ENCODE measurements at places on chromosomes 5 and 9.
A peak's percentile ranks its signal among the peaks of the same experiment; 100 is the strongest.

- DNase-seq: no peak
Measured at GRCh38 chr9:38287420-38287985, 105.0 kb upstream of the ALDH1B1 start.

GRCh38 chr5:113024076-113024697, 47.6 kb downstream of the DCP2 start:
- DNase-seq: no peak

DNA sequence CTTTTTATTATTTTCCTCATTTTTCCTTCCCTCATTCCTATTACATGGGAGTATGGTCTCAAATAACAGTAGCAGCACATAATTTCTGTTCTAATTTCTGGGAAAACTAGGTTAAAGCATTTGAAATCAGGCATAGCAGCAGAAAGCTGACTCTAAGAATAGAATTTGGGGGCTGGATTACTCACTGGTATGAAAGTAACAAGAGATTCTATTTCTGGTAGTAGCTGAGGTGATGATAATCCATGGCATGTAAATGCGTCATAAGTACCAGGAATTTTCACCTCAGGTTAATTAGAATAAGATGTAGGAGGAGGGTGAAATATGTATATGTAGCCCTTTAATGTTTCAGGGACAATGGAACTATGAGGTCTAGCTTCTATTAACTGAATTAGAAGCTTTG, 662.0 kb downstream of the PTPRD start:
- DNase-seq: no peak

GRCh38 chr5:17785774-17786173, 151.5 kb downstream of the TAF11L14 start:
- DNase-seq: no peak

GRCh38 chr9:130890870-130891687, 5.5 kb downstream of the QRFP start:
- no peak for DNase-seq

DNA sequence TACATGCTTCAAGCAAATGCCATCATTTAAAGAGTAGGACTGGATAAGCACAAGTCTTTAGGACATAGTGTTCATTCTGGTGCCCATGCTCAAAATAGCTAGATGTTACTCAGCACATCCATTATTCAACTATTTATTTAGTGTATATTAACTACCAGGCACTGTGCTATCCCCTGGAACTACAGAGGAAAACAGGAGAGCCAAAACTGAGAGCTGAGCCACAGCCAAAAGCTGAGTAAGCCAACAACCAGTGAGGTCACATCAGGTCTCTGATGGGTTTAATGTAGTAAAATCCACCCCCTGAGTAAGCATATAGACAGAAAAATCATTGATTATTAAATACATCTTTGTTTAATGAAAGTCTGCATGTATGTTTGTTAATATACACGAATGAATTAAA, 469.3 kb upstream of the DMAC1 start:
- DNase-seq: no peak

DNA sequence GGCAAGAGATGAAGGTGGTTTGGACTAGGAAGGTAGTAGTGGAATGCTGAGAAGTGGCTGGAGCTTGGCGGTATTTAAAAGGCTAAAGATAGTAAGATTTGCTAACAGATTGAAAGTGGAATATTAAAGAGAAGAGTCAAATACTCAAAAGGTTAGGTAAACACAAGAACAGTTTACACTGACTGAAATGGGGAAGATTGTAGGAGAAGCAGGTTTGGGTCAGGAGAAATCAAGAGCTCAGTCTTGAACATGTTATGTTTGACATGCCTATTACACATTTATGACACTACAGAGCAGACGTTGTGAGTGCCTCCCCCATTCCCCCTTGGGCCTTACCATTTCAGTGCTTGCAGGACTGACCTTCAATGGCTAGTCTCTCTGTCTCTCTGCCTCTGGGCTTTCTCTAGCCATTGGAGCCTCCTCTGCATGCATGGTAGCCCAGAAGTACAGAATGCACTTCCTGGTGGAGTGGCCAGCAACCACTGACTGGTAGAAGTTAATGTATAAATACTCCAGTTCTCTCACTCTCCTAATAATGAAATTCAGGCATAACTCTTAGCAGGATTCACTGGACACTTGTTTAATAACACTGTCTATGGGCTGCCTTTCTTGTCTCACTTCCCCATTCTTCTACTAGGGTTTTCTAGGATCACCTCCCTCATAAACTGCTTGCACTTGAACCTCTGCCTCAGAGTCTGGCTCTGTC, 56.8 kb downstream of the HMGCS1 start:
- DNase-seq: no peak

DNA sequence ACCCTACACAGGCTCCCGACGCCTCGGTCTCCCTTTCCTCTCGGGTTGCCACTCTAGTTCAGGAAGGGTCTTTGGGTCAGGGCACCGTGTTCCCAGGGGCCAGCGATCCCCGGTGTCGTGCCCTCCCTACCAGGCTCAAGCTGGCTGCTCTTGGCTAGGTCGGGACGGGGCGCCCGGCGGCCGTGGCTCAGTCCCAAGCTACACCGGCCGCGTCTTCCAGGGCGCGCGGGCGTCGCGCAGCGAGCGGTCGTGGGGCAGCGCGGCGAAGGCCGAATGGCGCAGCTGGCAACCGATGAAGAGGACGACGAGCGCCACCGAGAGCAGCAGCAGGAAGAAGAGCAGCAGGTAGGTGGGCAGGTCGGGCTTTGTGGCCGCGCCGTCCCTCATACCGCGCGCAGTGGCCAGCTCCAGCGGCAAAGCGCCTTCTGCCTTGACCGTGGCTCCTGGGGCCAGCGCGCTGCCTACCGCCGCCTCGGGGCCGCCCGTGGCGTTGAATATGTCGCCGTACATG, 892 bp downstream of the SMIM32 start:
- DNase-seq: no peak

GRCh38 chr5:98770911-98771322, 2.5 kb upstream of the RGMB start:
- no peak for DNase-seq

DNA sequence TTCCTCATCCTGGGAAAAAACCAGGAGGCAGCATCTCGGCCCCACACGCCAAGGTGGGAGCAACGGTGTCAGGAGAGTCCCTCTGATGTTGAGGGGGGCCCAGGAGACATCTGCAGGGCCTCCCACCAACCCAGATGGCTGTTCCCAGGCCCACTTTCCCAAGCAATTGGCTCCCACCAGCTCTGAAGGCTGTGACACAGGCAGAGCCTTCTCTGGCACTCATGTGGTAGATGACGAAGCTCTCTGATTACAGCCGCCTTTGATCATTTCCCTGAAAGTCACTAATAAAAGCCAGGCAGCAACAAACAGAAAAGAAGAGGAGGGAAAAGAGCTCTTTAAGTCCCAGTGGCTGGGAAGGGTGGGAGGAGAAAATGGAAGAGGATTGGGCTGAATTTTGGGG, 226.5 kb downstream of the CDK5RAP2 start:
- DNase-seq: no peak

DNA sequence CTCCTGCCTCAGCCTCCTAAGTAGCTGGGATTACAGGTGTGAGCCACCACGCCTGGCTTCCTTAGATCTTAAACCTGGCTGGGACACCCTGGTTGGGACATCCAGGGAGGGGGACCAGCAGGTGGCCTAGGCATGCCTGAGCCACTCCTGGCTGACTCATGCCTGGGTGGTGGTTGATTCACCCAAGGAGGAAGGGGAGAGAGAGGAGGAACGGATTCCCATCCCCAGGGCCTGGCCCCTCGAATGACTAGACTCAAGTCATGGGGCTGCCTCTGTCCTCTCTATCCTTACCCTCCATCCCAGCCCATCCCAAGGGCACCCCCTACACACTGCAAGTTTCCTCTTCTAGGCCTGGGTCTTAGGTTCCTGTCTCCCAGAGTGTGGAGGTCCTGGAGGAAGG, 12.7 kb downstream of the EEIG1 start:
- DNase-seq: no peak

DNA sequence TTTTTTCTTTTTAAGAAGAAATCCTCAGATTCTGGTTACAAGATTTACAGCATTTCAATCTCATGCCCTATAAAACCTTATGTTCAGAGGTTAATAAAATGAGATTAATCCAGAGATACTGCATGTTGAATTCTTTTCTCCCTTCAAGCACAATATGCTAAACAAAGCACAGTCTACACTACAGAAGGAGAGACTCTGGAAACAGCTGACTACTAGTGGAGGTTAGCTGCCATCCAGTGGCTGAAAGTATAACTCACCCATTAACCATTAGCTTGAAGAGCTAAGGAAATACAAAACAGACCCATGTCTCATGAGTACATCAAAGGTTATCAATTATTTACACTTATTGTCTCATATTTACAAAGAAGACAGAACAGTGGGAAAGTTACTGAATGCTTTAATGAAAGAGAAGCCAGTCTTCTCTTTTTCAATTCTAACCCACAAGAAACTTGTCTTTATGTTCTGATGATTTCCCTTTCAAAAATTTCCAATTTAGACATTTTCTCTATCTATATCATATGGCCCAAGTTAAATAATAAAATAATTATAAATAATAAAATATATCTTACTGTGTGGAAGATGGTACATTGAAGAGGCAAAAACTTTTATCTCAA, 12.7 kb upstream of the DNAH5 start:
- no peak for DNase-seq

GRCh38 chr5:133642153-133642722, 29.9 kb upstream of the FSTL4 start:
- no peak for DNase-seq

GRCh38 chr5:100647461-100648230, 112.5 kb downstream of the FAM174A start:
- no peak for DNase-seq

GRCh38 chr9:93256878-93257807, 73.2 kb downstream of the WNK2 start:
- DNase-seq: no peak

- no peak for DNase-seq
Measured at GRCh38 chr5:119398727-119399466, 43.1 kb downstream of the TNFAIP8 start.

DNA sequence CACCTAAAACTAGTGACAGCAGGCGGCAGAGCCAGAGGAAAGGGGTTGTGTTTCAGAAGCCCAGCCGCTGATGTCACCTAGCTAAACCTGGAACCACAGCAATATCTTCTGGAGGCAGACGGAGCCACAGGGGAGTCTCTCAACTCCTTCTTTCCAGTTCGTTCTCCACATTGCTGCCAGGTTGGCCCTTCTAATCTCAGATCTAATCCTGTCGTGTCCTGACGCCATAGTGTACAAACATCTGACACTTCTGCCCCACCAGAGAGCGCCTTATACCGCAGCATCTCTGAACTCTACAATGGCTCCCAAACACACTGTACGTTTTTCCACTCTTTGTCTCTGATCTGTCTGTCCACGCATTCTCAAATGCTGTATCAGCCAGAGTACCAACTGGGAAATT, 240.0 kb downstream of the SMARCA2 start:
- no peak for DNase-seq

DNA sequence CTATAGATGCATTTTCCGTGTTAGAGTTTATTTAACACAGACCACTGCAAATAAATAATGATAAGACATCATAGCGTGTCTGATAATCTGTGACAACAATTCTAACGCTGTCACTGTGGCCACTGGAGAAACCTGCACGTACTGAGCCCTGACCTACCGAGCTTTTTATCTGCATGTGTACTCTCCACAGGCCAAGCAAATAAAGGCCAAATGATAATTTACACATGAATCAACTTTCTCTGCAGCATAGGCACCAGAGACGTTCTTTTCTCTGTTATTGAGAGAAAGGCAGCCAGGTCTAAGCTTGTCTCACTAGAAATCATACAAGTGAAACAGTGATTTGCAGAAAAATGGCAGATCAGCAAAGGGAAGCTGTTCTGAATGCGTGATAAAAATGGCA, 75.8 kb downstream of the POU5F2 start:
- no peak for DNase-seq

- DNase-seq: no peak
Measured at GRCh38 chr5:56666901-56667300, 148.4 kb upstream of the MAP3K1 start.

GRCh38 chr9:16306586-16306985, 563.9 kb downstream of the BNC2 start:
- no peak for DNase-seq

DNA sequence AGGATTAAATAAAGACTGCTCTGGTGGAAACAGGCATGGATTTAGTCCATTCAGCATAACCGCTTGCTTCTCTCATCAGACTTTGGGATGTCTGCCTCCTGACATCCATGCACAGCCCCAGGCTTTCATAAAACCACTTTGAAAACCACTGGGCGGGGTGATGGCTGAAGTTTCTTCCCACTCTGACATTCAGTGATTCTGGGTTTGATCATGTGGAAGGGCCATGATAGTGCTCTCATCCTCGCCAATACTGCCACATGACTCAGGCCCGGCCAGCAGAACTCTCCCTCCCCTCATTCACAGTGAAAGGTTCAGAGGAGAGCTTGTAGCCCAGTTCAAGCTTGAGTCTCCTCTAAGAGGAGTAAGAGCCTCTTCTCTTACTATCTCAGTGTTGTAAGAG, 29.6 kb upstream of the GLRA1 start:
- DNase-seq: no peak

- DNase-seq: no peak
Measured at GRCh38 chr5:115291397-115291796, 5.1 kb downstream of the CCDC112 start.

DNA sequence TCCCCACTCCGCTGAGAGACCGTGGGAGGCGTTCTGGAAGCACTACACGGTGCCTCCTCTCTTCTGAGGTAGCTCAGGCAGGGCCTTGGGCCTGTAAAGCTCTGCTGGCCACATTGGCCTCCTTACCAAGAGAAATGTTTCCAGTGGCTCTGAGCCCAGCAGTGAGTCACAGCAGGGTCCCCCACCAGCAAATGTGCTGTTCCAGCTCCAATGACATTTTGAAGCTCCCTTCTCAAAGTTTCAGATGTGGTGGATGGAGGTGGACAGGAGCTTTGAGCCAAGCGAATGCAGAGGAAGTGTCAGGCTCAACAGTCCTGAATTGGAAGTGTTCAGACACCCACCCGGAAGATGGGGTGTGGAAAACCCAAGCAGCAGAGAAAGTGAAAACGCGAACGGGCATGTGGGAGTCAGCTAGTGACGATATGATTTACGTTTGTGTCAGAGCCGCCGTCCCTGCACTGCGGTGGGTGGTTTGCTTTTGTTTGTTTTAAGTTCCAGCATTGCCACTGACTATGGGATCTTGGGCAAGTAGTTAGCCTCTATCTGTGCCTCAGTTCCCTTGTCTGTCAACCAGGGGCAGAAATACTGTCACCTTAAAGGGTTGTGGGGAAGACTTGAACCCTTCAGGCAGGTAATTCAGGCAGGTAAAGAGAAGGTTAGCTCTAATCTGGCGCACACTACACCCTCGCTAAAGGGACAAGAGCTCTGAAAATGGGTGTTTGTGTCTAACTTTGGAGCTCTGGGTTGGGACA, 38.2 kb downstream of the C5orf15 start:
- peak; percentile 46 for DNase-seq

DNA sequence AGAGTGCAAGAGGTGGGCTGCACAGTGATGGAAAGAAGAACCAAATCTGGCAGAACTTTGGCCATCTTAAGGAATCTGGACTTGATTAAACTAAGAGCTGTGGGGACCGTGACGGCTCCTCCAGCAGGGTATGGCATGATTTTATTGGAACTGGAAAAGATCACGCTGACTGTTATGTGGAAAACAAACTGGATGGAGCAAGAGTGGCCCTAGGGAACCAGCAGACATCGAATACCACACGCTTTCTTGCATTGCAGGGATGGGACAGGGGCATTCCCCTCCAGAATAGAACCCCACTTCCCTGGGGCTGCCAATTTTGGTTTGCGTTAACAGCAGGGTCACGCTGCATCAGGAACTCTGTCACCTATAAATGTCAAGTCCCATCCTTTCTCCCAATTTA, 38.8 kb downstream of the INSYN2B start:
- no peak for DNase-seq

GRCh38 chr5:20032896-20033295, 44.9 kb upstream of the CDH18 start:
- DNase-seq: no peak

Measured in stimulated activated CD4-positive, alpha-beta T cell treated with anti-CD3 and anti-CD28 coated beads, TNF-alpha, amount 100 ng/mL, for 1 hour (primary cell).